ENCODE measurements at places on chromosomes 4 and X.
A peak's percentile ranks its signal among the peaks of the same experiment; 100 is the strongest.

GRCh38 chr4:2638730-2639129, 102.3 kb downstream of the FAM193A start:
- no peak for DNase-seq

DNA sequence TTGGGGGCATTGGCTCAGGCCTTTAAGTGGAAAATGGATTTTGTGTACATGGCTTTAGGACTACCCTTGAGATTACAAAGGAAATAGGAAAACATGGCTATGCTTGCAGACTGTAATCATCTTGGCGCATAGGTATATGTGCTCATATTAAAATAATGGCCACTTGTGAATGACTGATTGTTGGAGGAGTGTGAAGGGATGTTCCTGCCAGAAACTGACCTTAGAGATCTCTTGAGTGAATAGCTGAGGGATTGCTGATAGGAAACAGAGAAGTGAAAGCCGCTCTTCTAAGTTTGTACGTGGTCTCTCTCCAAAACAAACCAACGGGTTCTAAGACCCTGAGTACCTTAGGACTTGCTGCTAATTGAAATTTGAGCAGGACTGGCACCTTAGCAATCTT, 186.0 kb downstream of the MGST2 start:
- DNase-seq: no peak

GRCh38 chr4:37465845-37466244, 220.3 kb downstream of the RELL1 start:
- no peak for DNase-seq

- DNase-seq: no peak
Measured at GRCh38 chr4:172270397-172270796, 457.2 kb downstream of the GALNTL6 start.

- DNase-seq: peak; percentile 16
Measured at GRCh38 chr4:74206088-74206825, 48.3 kb downstream of the MTHFD2L start.

DNA sequence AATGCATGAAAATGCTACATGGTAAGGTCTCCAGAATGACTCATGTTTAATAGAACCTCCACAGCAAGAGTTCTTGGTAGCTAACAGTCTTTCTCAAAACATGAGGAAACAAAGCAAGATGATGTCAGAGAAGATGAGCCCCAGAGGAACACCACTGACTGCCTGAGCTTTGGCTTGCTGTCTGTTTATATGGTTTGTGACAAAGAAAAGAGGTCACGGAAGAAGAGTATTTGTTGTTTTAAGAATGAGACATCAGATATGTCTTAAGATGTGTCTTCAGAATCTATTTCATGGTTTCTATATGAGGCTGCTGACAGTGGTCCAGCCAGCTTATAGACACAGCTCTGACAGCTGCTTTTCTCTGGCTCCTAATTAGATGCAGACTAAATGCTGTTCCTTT, 18.8 kb upstream of the AREG start:
- DNase-seq: peak; percentile 80

- no peak for DNase-seq
Measured at GRCh38 chr4:3461515-3462291, 1.4 kb upstream of the DOK7 start.

- DNase-seq: peak; percentile 2
Measured at GRCh38 chrX:133380711-133381619, 34.3 kb downstream of the GPC4 start.

- DNase-seq: no peak
Measured at GRCh38 chr4:150156543-150156942, 78.3 kb downstream of the DCLK2 start.

Measured in foreskin fibroblast (primary cell).